AG20443 (cell line): ENCODE measurements at places on chromosomes 11 and 22.

DNA sequence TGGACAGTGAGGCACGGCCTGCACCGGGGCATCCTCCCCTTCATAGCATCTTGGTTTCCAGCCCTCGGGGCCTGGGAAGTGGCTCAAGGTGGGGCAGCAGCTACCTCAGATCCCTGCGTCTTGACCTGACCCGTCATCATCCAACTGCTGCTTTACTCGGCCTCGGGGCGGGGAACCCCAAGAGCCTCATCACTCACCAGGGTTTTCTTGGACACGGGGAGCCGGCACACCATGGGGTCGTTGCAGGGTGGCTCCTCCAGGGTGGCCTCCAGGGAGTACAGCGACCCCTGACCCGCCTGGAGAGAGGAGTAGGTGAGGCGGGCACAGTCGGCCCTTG is 651 bp downstream of the CTSF start:
- DNase-seq: no peak

DNA sequence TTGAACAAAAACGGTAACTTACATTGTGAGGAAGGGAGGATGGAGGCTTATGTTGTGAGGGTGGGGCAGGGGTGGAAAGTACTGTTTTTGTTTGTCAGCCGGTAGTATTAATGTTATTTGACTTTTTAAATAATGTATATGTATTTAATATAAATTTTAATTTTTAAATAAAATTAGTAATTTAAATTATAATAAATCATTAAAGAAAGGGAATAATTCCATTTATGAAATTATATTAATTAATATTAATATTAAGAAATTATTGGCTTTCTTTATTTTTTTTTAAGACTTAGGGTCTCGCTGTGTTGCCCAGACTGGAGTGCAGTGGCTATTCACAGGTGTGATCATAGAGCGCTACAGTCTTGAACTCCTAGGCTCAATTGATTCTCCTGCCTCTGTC is 24.0 kb upstream of the TNRC6B start:
- DNase-seq: no peak

GRCh38 chr22:46600273-46600796 is 19.9 kb upstream of the GRAMD4 start:
- DNase-seq: no peak

DNA sequence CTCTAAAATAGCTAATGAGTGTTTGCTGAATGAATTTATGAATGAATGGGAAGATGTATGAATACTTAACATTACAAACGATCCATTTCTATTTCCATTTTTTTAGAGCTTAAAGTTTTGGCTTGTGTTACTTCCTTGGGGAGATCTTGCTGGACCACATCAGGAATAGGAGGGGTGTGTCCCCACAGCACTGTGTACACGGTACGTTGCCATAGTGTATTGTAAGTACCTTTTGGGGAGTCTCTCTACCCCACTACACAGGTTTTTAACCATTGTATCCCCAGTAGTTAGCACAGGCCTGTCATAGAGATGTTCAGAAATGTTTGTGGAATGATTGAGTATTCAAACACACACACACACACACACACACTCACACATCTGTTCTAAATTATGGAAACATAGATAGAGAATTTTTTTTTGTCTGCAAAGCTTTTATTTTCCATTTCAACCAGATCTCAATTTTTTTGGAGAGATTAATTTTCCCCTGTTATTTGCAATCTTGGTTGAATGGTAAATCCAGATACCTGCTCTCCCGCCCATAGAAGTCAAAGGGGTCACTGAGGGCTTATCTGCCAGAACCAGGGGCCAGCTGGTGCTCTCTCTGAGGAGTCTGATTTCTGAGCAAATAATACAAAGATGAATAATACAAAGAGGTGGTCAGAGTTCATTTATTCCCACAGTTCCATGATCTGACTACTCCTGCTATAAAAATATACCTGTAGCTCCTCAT is 471.0 kb downstream of the INSC start:
- no peak for DNase-seq

DNA sequence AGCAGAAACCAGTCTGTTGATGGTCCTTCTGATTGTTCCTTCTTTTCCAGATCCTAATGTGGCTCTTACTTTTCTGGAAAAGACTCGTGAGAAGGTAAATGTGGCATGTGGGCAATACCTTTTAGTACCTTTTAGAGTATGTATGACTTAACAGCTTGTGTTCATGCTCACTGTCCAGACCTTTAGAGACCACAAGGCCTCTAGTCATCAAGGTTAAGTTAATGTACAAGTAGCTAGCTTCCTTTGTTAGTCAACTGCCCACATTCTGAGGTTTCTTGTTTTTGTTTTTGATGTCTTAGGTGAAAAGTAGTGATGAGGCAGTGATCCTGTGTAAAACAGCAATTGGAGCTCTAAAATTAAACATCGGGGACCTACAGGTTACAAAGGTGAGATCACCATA is 7.6 kb downstream of the PSMD13 start:
- DNase-seq: no peak

DNA sequence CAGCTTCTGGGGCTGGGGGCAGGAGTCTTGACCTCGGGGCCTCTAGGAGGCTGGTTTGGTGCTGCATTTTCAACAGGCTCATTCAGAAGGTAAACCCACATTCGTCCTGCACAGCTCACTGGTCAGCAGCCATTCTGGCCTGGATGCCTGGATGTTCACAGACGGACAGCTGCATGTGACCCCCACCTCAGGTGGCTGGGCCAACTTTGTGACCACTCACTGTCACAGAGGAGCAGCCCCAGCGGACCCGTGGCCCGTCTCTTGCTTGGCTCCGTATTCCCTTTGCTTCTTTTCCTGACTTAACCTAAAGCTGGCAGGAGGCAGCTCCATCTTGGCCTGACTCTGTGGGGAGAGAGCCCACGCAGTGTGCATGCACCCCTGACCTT is 8.2 kb downstream of the DGCR8 start:
- no peak for DNase-seq

DNA sequence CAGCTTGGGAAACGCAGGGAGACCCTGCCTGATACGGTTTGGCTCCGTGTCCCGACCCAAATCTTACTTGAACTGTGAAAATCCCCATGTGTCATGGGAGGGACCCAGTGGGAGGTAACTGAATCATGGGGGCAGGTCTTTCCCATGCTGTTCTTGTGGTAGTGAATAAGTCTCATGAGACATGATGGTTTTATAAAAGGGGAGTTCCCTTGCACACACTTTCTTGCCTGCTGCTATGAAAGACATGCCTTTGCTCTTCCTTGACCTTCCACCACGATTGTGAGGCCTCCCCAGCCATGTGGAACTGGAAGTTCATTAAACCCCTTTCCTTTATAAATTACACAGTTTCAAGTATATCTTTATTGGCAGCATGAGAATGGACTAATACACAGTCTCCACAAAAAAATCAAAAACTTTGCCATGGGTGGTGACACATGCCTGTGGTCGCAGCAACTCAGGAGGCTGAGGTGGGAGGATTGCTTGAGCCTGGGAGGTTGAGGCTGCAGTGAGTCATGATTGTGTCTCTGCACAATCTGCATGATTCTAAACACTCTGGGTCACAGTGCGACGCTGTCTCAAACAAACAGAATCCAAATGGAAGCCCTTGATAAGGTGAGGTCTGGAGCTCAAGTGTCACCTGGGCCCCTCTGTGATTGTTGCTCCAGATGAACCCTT is 34.9 kb downstream of the SYN3 start:
- no peak for DNase-seq

GRCh38 chr11:70399681-70400112 is 1.4 kb downstream of the CTTN start:
- DNase-seq: peak; percentile 96

- peak; percentile 56 for DNase-seq
These were observed 5.1 kb upstream of the SEPTIN5 start for GRCh38 chr22:19709063-19709769.

DNA sequence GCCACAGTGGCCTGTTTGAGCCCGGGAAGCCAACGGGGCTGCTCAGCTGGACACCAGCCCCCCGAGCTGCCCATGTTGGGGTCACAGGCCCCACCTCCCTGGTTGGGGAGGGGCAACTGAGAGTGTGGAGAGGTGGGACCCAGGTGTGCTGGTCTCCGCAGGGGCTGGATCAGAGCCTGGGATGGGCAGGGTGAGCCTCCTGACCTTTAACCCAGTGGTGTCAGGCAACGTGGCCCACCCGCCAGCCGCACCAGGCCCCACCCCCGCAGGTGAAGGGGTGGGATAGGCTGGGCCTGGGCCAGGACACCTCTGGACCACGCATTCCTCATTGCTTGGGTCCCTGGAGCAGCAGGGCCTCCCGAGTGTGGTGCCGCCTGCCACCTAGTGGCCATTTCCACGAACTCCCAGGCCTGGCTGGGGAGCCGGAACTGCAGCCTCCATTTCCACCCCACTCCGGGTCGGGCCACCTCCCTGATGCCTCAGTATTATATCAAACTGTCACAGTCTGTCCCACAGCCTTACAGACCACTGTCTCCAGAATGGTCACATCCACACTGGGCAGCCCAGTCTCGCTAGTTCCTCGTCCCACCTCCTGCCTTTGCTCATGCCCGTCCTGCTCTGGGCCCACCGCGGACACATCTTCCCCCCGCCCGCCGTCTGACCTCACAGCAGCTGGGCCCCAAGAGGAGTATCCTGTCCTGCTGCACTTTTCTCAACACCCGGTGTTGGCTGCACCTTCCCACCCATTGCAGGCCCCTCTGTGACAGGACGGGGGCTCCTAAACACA is 13.3 kb upstream of the PPP6R3 start:
- DNase-seq: peak; percentile 92
